ENCODE measurements at places on chromosomes 1 and 21.

DNA sequence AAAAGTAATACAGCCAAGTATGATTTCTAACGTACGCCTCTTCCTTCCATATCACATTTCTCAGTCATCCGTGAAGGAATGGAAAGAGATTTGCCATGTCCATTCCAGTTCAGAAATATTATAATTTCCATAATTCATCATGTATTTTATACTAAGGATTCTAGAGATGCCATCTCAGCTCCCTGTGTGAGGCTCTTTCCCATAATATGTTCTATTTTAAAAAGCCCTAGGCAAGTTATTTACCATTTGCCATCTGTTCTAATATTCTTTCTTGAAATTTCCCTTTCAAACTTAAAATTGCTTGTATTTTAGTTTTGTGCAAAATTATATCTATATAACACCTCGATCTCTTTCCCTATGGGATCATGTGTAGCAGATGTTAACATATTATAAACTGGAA lies 106.7 kb downstream of the FMN2 start:
- DNase-seq: no peak

DNA sequence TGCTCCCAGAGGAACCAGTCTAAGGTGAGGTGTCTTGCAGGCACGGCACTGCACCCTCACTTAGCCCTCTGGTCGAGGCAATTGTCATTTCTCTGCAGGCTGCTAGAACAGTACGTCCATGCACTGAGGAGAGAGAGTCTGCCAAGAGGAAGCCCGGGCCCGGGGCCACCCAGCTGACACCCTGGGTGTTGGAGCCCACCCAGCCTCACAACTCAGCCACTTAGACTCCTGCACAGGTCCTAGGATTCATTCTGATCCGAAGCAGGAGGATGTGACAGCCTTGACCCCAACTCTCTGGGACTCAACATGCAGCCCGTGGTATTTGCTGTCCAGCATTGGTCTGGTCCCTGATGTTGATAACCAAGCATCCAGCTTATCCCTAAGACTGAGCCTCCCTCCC lies 111.9 kb downstream of the ADSS2 start:
- DNase-seq: no peak

GRCh38 chr1:231558708-231559185 lies 30.3 kb downstream of the TSNAX start:
- DNase-seq: no peak

- DNase-seq: no peak
Observed at GRCh38 chr1:205028924-205029323, 14.1 kb upstream of the CNTN2 start.

DNA sequence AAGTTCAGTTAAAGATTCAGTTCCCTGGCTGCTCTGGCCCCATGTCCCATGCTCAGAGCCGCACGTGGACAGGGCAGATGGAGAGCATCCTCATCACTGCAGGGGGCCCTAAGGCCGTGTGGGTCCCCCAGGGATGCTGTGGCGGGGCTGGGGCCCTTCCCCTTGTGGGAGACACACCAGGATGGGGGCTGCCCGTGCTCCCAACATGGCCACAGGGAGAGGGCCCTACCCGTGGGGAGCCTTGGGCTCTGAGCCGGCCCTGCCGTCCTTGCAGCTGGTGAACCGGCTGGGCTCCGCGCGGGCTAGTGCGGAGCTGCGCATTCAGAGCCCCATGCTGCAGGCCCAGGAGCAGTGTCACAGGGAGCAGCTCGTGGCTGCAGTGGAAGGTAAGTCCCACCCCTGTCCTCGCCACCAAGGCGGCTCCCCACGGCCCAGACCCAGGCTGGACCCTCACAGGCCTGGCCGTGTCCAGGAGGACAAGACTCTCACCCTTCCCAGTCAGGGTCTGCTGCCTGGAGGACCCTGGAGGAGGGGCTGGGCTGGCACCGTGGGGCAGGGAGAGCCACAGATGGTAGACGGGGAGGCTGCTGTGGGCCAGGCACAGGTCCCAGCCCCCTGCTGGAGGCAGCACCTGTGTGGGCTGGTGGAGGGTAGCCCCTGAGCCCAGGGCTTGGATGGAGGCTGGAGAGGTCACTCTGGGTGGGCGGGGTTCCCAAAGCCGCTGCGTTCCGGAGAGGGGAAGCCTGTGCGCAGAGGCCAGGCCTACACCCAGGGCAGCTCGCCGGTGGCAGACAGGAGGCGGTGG lies 53.8 kb downstream of the TRIM11 start:
- no peak for DNase-seq

DNA sequence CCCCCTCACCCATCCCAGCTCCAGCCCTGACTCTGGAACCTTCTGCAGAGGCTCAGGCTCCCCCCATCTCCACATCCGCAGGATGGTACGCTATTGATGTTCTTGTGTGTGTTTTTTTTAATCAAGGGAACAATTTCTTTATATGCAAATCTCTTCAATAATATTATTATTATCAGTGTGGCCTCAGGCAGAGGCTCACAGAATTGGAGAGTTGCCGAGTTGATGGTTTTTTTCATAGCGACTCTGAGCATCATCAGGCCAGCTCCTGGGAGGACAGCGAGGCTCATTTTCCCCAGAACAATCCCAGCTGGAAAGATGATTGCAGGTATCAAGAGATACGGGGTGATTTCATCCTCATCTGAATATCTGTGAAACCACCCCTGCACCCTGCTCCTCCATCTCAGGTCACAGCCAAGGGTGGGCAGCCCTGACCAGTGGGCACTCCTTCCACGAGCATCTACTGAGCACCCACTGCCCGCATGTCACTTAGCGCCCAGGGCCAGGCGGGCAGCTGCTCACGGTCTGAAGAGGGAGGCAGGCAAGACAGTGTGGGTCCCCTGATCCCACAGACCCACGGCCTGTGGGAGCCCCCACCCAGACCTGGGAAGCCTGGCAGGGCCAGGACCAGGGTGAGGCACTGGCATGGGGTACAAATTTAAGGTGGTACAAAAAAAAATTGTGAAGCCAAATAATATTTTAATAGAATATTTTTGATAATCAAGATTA lies 245.6 kb upstream of the VAMP3 start:
- no peak for DNase-seq

DNA sequence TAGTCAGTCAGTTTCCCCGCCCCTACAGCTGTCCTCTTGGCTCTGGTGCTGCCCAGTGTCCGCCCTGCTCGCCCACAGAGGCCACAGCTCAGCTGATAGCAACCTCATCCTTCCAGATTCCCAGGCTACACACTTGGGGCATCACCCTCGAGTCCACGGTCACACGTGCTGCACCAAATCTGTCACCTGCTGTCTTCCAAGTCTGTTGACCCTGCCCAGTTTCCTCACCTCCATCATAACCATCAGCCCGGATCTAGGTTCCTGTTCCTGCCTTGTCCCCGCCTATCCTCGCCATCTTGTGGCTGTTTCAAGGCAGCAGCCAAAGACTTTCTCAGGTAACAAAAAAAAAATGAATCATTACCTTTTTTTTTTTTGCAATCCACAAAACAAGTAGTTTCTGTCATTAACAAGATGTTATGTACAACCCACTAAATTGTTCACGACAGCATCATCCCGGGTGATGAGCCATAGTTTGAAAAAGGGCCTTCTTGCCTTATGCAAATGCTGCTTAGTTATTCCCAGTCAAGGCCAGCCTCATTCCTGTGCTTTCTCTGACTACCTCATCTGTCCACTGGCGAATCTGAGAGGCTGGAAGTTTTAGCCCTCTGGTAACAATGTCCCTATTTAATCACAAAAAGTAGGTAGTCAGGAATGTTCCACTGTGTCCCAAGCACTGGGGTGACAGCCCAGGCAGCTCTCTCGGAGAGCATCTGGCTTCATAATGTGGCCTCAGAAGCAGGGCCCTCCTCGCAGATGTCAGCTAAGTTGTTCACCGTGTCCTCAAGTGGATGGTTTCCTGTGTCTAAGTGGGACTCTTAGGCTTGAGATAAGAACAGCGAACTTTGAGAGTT lies 4.9 kb upstream of the MIIP start:
- DNase-seq: no peak

DNA sequence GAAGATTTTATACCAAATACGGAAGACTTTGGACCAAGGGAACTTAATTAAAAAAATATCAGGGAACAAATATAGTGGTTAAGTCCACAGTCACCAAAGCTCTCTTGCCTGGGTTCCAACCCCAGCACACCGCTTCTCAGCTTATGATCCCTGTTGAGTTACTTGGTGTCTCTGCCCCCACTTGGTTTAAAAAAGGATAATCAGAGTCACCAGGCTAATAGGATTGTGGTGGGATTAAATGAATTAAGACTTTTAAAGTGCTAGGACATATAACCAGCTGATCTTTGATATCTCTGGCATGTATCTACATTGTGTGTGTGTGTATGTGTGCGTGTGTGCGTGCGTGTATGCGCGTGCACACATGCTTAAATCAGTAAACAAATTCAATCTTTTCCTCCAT lies 474.7 kb upstream of the DAB1 start:
- DNase-seq: no peak

All from GM04504 (cell line).